ENCODE measurements at places on chromosomes 16 and 17. TPM values are rescaled to one million over a fixed set of nuclear protein-coding genes. Genes with fewer than 3 reads are reported as not detected.

DNA sequence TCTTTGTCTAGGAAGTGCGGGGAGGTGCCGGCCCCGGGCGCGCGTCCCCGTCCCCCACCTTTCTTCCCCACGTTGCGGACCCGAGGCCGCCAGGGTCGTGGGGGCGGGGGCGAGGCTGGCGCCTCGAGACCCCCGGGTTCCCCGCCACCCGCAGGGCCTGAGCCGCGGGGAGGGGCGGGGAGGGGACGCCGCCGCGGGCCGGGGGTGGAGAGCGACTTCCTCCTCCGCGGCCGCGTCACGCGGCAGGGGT, 1.8 kb upstream of the ACTG1 start:
- peak overlapping the region; percentile 100 for H3K27ac ChIP-seq
- DNase-seq: no peak
- H3K4me1 ChIP-seq: peaks cover 42% of the 10 kb centered on the region
- H3K36me3 ChIP-seq: peaks cover 12% of the 10 kb centered on the region
- peak overlapping the region; percentile 95 for H3K4me3 ChIP-seq

GRCh38 chr16:31168848-31169247, 11.1 kb upstream of the FUS start:
- no peak for DNase-seq
- H3K27ac ChIP-seq: no peak overlapping the region
- H3K36me3 ChIP-seq: no peaks in the 10 kb centered on the region
- no peak overlapping the region for H3K4me3 ChIP-seq
- no peaks in the 10 kb centered on the region for H3K4me1 ChIP-seq
- H3K27me3 ChIP-seq: no peaks in the 10 kb centered on the region

- peak overlapping the region; percentile 82 for H3K4me3 ChIP-seq
- peaks cover 10% of the 10 kb centered on the region for H3K4me1 ChIP-seq
- no peaks in the 10 kb centered on the region for H3K27me3 ChIP-seq
- DNase-seq: no peak
- H3K36me3 ChIP-seq: peaks cover 9% of the 10 kb centered on the region
Measured at GRCh38 chr17:76102944-76103273, 678 bp downstream of the EXOC7 start.

DNA sequence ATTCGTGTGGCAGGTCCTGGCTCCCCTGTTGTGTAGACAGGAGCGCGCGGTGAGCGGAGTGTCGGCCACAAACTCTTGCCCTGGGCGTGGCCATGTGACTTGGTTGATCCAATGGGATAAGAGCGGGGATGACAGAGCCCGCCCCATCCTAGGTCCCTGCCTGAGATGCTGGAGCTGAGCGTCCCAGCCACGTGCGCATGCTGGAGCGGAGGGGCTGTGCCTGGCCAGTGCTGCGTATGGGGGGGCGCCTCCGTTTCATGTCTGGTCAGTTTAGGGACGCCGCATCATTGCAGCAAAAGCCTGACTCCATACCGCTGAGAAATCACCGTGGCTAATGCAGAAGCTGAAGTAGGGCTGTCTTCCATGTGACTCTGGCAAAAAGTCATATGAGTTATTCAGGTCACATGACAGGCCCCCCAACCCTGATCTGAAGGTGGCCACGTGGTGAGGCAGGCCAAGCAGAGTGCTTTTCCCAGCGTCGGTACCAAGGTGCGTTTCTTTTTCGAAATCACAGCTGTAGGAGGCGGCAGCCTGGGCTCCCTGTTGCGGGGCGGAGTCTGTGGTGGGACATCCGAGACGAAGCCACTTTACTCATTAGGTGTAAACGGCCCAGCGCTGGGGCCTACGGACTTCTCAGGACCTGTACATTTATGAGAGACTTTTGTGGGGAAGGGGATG, 22.5 kb downstream of the HSBP1 start:
- DNase-seq: no peak
- no peaks in the 10 kb centered on the region for H3K27me3 ChIP-seq
- peaks cover 2% of the 10 kb centered on the region for H3K4me1 ChIP-seq
- H3K27ac ChIP-seq: no peak overlapping the region
- H3K4me3 ChIP-seq: no peak overlapping the region
- no peaks in the 10 kb centered on the region for H3K36me3 ChIP-seq

- H3K27me3 ChIP-seq: no peaks in the 10 kb centered on the region
- H3K4me1 ChIP-seq: peaks cover 28% of the 10 kb centered on the region
- no peak for DNase-seq
Measured at GRCh38 chr17:44071198-44071520, 624 bp downstream of the G6PC3 start.

DNA sequence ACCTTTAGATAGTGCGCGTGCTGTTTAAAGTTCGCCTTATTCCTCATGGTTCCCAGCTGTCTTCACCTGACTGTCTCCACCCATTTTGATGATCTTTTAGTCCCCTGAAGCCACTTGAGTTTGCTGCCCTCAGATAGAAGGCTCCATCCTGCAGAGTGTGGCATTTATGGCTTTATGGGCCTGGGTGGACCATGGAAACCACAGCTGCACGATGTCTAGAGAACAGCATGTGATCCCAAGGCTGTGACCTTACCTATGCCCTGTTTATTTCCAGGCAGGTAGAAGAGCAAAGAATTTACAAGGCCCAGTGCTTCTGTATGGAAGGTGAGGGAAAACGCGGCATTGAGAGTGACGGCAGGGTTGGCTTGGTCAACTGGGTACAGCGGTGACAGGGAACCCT, 356.9 kb downstream of the SLC39A11 start:
- no peak overlapping the region for H3K4me3 ChIP-seq
- no peak for DNase-seq
- H3K36me3 ChIP-seq: no peaks in the 10 kb centered on the region
- H3K4me1 ChIP-seq: no peaks in the 10 kb centered on the region
- no peak overlapping the region for H3K27ac ChIP-seq

DNA sequence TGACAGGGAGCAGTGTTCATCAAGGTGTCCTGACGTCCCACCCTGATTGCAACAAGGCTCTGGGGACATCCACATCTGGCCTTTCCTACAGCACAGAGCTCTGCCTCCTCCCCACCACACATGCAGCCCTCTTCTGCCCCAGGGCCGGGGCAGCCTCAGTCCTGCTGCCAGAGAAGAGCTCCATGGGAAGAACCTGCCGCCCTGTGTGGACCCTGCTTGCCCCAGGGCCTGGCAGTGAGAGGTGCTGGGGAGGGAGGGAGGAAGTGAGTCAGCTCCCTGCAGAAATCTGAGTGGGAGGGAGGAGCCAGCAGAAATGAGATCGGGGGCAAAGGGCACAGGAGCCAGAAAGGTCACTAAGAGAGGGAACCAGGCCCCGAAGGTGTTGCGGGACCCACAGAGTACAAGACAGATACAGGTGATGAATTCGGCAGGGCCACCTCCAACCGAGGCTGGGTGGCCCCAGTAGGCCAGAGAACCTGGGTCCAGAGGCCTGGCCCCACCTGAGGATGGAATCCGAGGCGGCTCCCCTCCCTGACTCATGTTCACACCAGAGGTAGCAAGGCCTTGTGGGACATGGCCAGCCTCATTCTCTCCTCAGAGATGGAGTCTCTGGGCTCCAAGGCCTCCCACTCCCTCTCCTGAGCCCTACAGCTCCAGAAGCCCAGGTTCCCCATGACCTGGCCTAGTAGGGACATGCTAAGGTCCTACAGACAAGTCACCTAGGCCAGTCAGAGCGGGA, 24.8 kb downstream of the MYO18A start:
- H3K27ac ChIP-seq: peak overlapping the region; percentile 95
- no peaks in the 10 kb centered on the region for H3K27me3 ChIP-seq

DNA sequence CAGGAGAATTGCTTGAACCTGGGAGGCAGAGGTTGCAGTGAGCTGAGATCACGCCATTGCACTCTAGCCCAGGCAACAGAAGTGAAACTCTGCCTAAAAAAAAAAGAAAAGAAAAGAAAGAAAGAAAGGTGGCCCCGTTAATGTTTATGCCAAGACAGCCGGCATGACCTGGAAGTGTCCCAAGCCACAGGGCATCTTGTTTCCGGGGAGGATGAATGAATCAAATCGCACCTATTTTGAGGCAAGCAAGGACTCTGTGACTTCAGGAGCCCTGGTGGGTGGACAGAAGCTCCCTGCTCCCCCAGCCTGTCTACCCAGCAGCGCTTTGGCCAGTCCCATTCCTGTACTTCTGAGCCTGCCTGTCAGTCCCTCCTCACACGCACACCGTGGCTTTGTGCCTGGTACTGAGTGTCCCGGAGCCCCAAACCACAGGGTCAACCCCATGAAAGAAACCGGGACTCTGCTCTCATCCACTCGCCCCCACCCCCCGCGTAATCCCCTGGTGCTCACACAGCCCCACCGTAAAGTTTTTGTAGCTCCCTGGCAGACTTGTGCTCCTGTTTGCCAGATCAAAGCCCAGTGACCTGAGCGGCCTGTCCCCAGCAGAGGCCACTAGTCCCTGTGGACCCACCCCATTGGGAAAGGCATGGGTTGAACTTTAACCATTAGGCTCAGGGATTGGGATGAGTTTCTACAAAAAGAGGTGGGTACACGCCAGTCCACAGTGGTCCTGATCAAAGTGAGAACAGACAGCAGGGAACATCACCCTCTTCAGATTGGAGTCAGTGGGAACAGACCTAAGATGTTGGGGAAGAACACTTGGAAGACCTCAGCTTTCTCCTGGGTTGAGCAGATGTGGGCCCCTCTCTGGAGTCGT, 19.3 kb downstream of the CD2BP2 start:
- H3K4me1 ChIP-seq: no peaks in the 10 kb centered on the region
- H3K27me3 ChIP-seq: no peaks in the 10 kb centered on the region
- peak overlapping the region; percentile 69 for H3K4me3 ChIP-seq

GRCh38 chr16:808085-808386, 7.5 kb upstream of the GNG13 start:
- no peaks in the 10 kb centered on the region for H3K4me1 ChIP-seq
- no peaks in the 10 kb centered on the region for H3K27me3 ChIP-seq
- no peak for DNase-seq

DNA sequence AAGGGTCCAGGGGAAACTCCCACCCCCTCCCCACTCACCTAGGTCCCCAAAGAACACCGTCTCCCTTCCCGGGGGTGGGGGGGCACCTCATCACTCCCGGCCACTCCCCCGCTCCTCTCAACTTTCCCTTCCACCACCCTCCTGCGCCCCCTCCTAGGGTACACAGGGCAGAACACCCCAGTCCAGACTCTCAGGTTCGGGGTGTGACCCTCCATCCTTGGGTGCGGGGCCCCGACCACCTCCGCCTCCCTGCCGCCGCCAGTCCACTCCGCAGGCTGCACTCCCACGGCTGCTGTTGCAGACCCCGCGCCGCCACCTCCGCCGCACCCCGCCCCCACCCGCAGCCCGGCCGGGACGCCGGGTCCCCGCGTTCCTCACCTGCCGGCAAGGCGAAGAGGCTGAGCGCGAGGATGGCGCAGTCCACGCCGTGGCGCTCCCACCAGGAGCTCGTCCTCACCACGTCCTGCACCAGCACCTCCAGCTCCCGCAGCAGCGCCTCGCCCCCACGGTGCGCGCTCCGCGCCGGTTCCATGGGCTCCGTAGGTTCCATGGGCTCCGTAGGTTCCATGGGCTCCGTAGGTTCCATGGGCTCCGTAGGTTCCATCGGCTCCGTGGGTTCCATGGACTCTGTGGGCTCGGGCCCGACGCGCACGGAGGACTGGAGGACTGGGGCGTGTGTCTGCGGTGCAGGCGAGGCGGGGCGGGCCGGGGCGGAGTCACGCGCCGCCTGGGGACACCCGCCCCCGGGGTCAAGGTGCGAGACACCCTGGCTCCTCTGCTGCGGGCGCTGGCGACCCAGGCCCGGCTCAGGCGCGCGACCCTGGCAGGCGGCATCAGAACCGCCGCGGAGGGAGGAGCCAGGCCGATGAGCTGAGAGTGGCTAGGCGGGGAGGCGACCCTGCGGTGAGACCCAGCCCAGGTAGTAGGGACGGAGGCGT, at the start of gene FADS6:
Gene FADS6, minus strand, starts transcription at position 660 of the 938 bp plus-strand sequence. Its CDS starts 38 bp downstream, at position 622.
- H3K4me3 ChIP-seq: peak within 1 kb of the TSS; percentile 54
- peak within 1 kb of the TSS; percentile 64 for H3K27ac ChIP-seq
- peak; percentile 75 for DNase-seq
- H3K36me3 ChIP-seq: no peaks in the 10 kb centered on the region
- no peaks in the 10 kb centered on the region for H3K4me1 ChIP-seq
- H3K27me3 ChIP-seq: no peaks in the 10 kb centered on the region

DNA sequence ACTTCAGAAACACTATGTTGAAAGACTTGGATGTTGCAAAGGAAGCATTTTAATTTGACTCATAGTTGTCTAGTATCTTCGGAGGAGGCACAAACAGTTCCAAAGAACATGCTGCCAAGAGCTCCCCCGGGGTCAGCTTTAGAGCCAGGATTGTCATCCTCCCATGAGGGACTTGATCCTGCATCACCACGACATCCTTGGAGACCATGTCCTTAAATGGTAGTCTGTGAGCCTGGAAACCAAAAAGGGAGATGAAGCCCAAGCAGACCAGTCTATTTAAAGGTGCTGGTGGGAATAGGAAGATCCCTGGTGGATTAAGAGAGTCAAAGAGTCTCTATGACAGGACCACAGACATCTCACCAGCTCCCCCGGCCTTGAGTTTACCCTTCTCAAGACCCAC, 33.3 kb upstream of the DYNLRB2 start:
- no peaks in the 10 kb centered on the region for H3K4me1 ChIP-seq
- H3K4me3 ChIP-seq: no peak overlapping the region

DNA sequence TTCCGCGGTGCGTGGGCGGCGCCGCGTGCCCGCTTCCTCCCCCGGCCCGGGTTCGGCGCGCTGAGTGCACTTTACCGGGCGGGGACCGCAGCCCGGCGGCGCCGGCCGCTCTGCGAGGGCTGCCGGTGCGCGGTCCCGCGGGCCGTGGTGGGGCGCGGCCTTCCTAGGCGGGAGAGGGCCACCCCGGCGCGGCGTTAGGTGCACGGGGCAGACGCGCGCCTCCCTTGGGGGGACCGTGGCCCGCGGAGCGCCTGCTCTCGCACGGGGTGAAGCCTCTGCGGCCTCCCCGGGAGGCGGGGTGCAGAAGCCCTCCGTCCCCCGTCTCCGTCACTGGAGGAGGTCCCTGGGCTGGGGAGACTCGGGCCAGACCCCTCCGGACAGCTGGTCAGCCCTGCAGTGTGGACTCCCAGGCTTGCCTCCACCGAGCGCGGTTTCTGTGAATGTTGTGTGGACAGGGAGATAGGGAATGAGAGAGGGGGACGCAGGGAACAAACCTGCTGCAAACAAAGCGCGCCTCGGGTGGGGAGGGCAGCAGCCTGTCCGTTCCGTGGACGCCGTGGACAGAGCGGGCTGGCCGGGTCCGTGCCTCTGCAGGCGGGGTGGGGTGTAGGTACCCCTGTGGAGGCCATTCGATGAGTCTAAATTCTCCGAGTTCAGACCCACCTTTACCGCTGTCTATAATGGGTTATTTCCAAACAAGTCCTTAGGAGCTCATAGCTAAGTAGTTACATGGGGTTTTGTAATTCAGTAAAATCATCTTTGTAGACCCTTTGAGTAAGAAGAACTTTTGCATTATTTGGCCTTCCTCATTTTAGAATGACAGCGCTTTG, 721 bp downstream of the TBCD start:
- no peak overlapping the region for H3K27ac ChIP-seq
- no peaks in the 10 kb centered on the region for H3K36me3 ChIP-seq
- DNase-seq: no peak
- peak overlapping the region; percentile 96 for H3K4me3 ChIP-seq
- no peaks in the 10 kb centered on the region for H3K4me1 ChIP-seq

GAST gene
- total RNA-seq: not detected

SEPTIN1 gene
- 1.7 TPM for total RNA-seq

COQ9 gene
- total RNA-seq: 81.4 TPM

ZNF598 gene
- 25.6 TPM for total RNA-seq

Data from right lobe of liver (tissue), 6 donors.